ENCODE measurements at places on chromosomes 3 and 15.

DNA sequence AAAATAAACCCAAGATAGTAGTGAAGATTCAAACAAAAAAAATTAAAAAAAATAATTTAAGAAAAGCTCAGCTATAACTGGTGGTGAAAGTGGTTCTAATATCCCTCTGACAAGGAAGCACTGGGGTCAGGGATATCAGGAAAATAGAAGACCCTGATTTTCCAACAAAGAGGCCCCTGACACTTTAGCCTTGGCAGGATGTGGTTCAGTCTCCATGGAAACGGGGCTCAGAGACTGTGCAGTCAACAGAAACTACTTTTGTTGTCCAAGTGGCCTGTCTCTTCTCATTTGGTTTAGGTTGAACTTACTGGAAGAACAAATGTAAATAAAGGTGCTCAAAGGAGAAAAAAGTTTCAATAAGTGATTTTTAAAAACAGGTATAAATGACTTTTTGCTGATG, 27.2 kb downstream of the INTS14 start:
- peak; percentile 9 for DNase-seq

- no peak for DNase-seq
These were observed 30.5 kb downstream of the SMAD3 start for GRCh38 chr15:67095912-67096311.

DNA sequence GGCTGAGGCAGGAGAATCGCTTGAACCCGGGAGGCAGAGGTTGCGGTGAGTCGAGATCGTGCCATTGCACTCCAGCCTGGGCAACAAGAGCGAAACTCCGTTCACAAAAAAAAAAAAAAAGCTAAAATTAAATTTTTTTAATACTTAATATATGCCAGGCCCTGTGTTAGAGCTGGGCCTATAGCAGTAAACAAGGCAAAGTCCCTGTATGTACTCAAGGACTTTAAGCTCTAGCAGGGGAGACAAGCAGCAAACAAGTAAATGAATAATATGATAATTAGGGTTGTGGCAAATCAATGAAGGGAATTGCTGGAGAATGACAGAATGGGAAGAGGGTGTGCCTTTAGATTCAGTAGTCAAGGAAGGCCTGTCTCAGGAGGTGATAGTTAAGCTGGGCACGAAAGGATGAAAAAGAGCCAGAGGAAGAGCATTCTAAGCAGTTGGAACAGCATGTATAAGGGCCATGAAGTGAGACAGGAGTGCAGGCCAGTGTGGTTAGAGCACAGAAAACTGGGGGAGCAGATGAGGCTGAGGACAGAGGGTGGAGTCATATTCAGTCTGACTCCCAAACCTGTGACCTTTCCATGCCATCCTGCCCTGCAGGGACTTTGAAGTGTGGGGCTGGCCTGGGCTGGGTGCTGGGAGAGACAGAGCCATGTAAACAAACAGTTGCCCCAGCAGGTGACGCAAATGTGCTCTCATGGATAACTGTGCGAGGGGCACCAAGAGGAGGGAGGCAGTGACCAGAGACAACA, 6.6 kb upstream of the RAF1 start:
- DNase-seq = no peak

DNA sequence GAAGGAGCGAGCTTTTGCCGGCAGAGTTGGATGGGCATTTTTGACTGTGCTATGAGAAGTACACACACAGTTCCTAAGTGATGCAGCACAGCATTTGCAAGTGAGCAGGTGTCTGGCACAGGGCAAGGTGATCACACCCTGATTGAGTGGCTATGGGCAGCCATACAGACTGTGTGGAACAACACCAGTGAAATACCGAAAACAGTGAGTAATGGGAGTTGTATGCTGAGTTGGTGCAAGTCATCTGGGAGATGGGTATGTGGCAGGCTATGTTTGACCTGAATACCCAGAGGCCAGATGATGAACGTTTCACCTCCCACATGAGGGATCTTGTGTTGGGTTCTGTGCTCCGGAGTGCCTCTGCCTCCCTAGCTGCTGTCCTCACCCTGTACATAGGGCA, 53.5 kb upstream of the TIPARP start:
- DNase-seq = no peak

DNA sequence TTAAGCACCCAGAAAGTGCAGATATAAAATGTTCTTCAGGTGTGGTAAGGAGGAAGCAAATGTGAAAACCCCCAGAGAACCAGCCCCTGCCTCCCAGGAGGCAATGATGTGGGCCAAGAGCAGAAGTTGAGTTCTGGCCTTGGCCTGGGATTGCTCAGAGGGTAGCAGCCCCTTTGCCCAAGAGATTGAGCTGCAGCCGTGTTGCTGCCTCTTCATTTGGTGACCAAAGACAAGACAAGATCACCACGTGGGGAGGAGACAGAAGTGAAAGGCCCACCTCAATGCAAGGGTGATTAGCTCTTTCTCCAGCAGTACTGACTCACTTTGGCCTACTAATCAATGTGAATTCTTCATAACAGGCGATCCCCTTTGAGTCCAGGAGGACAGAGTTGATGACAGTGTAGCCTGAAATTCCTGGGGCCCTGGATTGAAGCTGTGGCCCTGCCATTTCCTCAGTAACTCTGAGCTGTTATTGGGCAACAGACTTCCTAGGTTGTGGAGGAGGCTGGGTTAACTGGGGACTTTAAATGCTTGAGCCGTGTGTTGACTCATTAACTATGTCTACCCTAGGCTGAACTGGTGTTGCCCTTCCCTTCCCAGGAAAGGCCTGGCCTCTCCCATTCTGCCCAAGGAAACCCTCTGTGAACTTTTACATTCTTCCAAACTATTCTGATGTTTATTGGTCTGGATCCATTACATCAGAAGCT, 86.5 kb downstream of the ST6GAL1 start:
- no peak for DNase-seq

GRCh38 chr3:54279005-54279583, 156.7 kb downstream of the CACNA2D3 start:
- DNase-seq = no peak
